CD4-positive, CD25-positive, alpha-beta regulatory T cell (primary cell): ENCODE measurements at places on chromosomes 3 and 15. TPM values are rescaled to one million over a fixed set of nuclear protein-coding genes. Genes with fewer than 3 reads are reported as not detected.
A peak's percentile ranks its signal among the peaks of the same experiment; 100 is the strongest.

TMEM108 gene
- total RNA-seq, result not detected

DNA sequence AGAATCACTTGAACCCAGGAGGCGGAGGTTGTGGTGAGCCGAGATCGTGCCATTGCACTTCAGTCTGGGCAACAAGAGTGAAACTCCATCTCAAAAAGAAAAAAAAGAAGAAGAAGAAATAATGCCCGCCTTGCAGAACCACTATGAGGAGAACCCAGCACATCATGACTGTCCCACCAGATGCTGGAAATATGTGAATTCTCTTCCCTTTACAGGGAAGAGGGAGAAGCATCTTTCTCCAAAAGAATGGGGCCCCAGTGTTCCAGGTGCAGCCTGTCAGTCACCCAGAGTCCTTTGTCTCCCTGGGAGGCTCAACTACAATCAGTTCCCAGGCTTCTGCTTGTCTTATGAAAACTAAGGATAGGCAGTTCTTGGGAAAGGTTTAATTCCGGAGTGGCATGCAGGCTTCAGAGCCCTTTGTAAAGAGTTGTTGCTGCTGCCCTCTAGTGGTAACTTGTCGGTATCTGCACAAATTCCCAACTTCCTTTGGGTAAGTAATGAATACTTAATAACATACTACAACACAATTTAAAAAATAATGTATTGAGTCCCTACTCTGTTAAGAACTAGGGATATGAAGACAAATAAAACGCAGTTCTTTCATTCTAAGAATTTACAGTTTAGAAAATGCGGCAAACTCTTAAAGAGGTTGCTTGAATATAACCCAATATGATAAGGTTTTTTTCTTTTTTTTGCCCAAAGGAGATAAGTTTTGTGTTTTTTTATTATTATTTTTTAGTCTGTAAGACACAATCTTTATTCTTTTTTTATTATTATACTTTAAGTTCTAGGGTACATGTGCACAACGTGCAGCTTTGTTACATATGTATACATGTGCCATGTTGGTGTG, 18.6 kb upstream of the TICRR start:
- peak; percentile 66 for DNase-seq

ZSCAN29 gene
- 20.9 TPM for total RNA-seq

GRCh38 chr15:91780387-91780786, 73.1 kb upstream of the SLCO3A1 start:
- no peak for DNase-seq

TRIM42 gene
- not detected for total RNA-seq

GRCh38 chr3:184135911-184136260, 728 bp downstream of the EIF2B5 start:
- DNase-seq, result no peak

MRAS gene
- total RNA-seq, result not detected

EPHB1 gene
- total RNA-seq, result 2.1 TPM

TMEM41A gene
- 22.0 TPM for total RNA-seq

DNA sequence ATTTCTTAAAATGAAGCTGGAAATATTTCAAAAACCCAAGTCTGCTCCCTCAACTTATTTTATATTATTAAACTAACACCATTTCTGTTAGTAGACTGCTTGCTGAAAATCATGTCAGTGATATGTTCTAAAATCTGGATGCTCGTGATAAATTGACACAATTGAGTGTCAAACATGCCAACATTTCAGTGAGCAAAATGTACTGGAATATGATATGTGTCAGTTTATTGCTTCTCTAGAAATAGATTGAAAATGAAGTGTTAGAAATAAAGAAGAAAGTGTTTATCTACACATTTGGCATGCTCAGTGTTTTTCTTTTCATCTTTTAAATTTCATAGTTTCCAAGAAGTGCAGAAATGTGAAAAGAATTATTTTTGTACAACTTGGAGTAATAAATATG, 624.6 kb downstream of the SI start:
- DNase-seq, result no peak

GRCh38 chr15:67201136-67201535, 53.3 kb downstream of the AAGAB start:
- DNase-seq, result no peak

GRCh38 chr3:24492971-24493551, 1.6 kb downstream of the THRB start:
- DNase-seq, result no peak

CSPG5 gene
- not detected for total RNA-seq

DNA sequence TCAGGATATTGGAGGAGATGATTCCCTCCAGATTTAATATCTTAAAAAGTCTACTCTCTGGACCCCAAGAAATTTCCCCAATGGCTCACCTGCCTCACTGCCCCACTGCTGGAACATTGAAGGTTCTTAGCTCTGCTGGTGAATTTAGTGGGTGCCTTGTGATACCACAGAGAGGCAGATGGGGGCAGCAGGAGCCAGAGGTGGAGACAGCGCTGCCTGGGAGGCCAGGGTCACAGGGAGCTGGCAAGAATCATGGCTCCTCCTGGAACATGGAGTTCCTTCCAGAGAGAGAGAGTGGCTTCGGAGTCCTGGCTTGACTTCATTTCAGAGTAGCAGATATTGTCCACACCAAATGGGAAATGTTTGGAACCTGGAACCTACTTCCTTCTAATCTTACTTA, 263.5 kb upstream of the CFAP20DC start:
- peak; percentile 20 for DNase-seq

IL5RA gene
- total RNA-seq, result 3.7 TPM

ITPKA gene
- not detected for total RNA-seq

DNA sequence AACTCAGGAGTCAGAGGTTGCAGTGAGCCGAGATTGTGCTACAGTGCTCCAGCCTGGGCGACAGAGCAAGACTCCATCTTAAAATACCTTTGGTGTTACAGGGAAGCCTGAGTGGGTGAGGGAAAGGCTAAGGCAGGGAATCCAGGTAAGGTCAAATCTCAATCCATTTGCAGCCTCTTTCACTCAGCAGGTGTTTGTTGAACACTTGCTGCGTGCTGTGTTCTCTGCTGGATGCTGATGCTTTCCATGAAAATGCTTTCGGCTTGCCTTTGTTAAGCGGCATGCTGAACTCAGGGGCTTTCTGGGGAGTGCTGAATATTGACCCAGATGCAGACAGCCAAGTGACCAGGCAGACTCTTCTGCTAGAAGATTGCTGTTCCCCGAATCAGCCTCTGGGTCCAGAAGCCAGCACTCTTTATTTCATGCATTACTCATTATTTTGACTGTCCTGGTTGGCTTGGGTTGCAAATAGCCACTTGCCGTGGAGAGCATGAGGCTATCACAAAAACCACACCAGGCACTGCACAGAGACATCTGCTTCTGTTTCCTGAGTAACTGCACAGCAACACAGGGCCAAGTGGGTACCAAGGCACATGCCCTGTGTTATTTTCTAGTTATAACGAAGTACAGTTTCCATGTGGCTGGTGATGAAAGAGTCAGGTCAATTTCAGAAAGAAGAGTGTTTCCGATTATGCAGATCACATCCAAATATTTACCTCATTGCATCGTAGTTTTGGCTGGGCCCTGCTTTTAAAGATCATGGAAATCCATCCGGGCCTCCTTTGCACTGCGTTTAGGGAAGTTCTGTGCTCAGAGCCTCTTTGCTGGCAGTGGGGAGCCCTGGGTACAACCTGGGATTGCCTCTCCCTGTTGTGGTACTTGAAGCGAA, 88.6 kb downstream of the THSD4 start:
- no peak for DNase-seq

- DNase-seq, result no peak
Observed at GRCh38 chr3:96843505-96844203, 29.3 kb downstream of the EPHA6 start.

DNA sequence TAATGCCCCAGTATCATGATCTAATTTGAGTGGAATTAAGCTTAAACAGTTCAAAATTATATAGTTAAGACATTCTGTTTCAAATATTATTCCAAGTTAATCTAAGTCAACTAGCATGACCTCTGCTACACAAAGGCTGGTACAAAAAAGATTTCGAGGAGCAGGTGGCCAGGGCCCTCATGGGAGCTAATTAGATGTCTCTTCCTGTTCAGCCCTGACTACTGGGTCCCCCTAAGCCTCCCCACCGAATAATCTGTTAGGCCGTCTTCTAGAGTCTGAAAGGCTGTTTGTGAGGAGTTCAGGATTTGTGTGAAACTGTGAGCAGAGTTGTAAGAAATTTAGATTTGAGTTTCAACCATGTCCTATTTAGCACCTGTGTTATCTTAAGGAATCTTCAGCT, 75.4 kb downstream of the PPM1L start:
- no peak for DNase-seq

DNA sequence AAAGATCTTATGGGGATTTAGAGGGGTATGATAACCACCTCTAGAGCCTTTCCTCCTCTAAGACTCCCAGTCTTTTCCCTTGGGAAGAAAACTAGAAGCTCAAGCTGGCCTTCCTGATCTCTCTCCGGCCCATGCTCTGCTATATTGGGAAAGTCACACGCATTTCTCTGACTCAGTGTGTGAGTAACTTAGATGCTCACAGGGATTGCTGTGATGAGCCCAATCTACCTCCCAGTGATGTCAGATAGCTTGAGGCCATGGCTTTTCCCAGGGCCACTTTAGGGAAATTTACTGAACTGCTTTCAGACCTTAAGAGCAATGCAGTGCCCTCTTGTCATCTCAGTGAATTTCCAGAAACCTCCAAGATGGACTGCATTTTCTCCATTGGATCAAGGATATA, 8.6 kb upstream of the ST8SIA2 start:
- no peak for DNase-seq

- no peak for DNase-seq
Observed at GRCh38 chr3:87069971-87070370, 79.0 kb upstream of the VGLL3 start.

OR5K2 gene
- not detected for total RNA-seq

GRCh38 chr3:52733256-52733891, 27.5 kb downstream of the SPCS1 start:
- no peak for DNase-seq

CORO2B gene
- total RNA-seq, result not detected

C3orf22 gene
- not detected for total RNA-seq

- DNase-seq, result no peak
Observed at GRCh38 chr15:68464448-68465090, 32.6 kb upstream of the ITGA11 start.
